HCT116 (cell line): ENCODE measurements at places on chromosomes 6 and 20.

- no peaks in the 10 kb centered on the region for H3K36me3 ChIP-seq
- no peak overlapping the region for H3K27ac ChIP-seq
- H3K4me3 ChIP-seq = no peak overlapping the region
- H3K4me1 ChIP-seq = peaks cover 6% of the 10 kb centered on the region
- DNase-seq = no peak
- no peaks in the 10 kb centered on the region for H3K27me3 ChIP-seq
Observed at GRCh38 chr20:31934968-31935764, 16.7 kb downstream of the PDRG1 start.

DNA sequence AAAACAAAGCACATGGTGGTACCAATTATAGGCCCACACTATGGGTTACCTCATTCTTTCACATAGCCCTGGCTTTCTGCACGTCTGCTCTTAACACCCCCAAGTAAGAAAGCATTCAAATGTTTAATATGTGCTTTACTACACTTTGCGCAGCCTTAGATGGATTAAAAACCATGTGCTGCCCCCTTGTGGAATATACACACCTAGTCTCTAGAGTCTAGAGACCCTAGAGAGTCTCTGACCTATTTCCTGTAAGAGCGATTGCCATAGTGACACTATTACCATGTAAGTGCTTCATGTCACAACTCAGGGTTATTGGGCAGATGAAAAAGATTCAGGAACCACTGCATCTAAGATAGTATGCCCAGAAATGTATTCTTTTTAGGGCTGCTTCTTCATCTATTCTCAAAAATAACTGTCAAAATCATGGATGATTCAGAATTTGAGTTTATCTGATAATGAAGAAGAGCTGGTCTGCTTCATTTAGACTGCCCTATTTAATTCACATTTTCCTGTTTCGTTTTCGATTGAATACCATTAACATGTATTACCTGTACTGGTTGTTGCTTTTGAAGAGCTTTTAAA lies 186.3 kb downstream of the ADGB start:
- no peak overlapping the region for H3K4me3 ChIP-seq
- no peaks in the 10 kb centered on the region for H3K4me1 ChIP-seq
- no peaks in the 10 kb centered on the region for H3K27me3 ChIP-seq
- no peak overlapping the region for H3K27ac ChIP-seq
- DNase-seq = peak; percentile 56

DNA sequence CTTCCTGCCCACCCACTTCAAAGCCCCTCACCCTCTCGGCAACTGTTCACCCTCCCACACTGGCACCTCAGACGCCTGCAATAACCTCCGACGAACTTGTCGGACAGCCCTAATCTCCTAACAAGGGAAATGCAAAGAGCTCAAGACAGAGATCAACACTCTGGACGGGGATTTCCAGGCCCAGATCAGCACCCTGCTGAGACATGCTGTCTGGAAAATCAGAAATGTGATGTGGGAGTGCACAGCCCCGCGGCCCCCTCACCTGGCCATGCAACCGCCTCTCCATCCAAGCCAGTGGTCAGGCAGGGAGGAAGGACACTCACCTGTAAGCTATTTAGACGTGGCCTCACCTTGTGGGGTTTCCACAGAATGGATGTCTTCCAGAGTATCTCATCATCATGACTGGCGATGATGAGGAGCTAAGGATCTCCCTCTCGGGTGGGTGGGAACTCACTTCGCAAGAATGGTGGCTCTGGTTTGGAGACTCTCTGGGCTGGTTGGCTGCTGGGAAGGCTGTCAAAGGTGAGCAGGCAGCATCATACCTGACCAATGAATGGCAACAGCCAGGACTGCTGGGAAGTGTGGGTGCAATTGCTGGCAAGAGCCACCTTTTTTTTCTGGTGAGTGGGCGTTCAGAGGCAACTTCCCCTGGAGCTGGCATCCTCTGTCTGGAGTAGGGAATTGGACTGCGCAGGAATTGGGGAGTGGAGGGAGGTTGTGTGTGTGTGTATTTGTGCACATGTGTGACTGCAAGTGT lies 28.1 kb upstream of the ADTRP start:
- no peaks in the 10 kb centered on the region for H3K36me3 ChIP-seq
- H3K27me3 ChIP-seq = no peaks in the 10 kb centered on the region
- no peak overlapping the region for H3K4me3 ChIP-seq
- H3K27ac ChIP-seq = no peak overlapping the region
- no peaks in the 10 kb centered on the region for H3K4me1 ChIP-seq
- no peak for DNase-seq

DNA sequence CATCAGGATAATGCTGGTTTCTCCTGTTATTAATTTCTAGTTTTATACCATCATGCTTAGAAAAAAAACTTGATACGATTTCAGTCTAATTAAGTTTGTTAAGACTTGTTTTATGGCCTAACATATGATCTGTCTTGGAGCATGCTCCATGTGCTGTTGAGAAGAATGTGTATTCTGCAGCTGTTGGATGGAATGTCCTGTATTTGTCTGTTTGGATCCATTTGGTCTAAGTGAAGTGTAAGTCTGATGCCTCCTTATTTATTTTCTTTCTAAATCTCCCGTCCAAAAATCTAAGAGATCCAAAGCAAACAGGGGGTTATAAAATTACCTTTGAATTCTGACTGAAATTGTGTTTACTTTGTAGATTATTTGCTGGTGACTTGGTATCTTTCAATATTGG lies 30.0 kb upstream of the PRND start:
- no peaks in the 10 kb centered on the region for H3K36me3 ChIP-seq
- no peak for DNase-seq
- peaks cover 12% of the 10 kb centered on the region for H3K4me1 ChIP-seq
- H3K4me3 ChIP-seq = no peak overlapping the region
- no peak overlapping the region for H3K27ac ChIP-seq

GRCh38 chr6:34535646-34536045 lies 20.5 kb downstream of the SPDEF start:
- H3K4me3 ChIP-seq = no peak overlapping the region
- H3K27me3 ChIP-seq = no peaks in the 10 kb centered on the region
- H3K36me3 ChIP-seq = no peaks in the 10 kb centered on the region
- DNase-seq = no peak

- no peaks in the 10 kb centered on the region for H3K4me1 ChIP-seq
- no peaks in the 10 kb centered on the region for H3K36me3 ChIP-seq
- H3K27me3 ChIP-seq = no peaks in the 10 kb centered on the region
- DNase-seq = no peak
Observed at GRCh38 chr6:1940381-1940780, 305.0 kb downstream of the GMDS start.

DNA sequence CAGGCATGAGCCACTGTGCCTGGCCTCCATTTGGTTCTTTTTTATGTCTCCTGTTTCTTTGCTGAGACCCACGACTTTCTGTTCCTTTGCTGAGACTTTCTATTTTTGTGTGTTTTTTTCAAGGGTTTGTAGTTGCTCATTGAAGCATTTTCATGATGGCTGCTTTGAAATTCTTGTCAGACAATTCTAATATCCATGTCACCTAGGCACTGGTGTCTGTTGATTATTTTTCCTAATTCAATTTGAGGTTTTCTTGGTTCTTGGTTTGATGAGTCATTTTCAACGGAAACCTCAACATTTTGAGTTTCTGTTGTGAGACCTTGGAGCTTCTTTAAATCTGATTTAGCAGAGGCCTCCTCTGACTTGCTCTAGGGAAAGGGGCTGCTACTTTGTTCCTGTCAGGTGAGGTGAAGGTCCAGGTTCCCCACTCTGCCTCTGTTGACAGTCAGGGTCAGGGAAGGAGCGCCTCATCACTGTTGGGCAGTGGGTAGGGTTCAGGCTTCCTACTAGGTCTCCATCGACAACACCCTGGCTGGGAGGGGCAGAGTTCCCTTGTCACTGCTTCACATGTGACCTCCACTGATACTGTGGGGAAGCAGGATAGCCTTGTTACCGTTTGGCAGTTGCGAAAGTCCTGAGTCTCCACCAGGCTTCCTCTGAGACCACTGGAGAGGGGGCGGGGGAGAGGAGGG lies 67.2 kb upstream of the RNF24 start:
- H3K4me3 ChIP-seq = no peak overlapping the region
- H3K36me3 ChIP-seq = no peaks in the 10 kb centered on the region
- no peaks in the 10 kb centered on the region for H3K27me3 ChIP-seq
- no peak for DNase-seq
- H3K27ac ChIP-seq = no peak overlapping the region
- peaks cover 7% of the 10 kb centered on the region; the same call in 1 of the 2 replicates for H3K4me1 ChIP-seq

- H3K27me3 ChIP-seq = 0 out of 2 replicates have a peak, but pooled peaks cover 7% of the 10 kb centered on the region
- no peaks in the 10 kb centered on the region for H3K36me3 ChIP-seq
- DNase-seq = no peak
Observed at GRCh38 chr6:98634569-98634968, 199.8 kb upstream of the POU3F2 start.
